Suppressor macrophage treated with lipopolysaccharide for 4 hours (primary cell): ENCODE measurements at places on chromosomes 3 and 15.

GRCh38 chr3:111981457-111981763, 2.6 kb downstream of the ABHD10 start:
- no peak for DNase-seq

- DNase-seq = no peak
Measured at GRCh38 chr15:36903922-36904556, 196.3 kb downstream of the MEIS2 start.

DNA sequence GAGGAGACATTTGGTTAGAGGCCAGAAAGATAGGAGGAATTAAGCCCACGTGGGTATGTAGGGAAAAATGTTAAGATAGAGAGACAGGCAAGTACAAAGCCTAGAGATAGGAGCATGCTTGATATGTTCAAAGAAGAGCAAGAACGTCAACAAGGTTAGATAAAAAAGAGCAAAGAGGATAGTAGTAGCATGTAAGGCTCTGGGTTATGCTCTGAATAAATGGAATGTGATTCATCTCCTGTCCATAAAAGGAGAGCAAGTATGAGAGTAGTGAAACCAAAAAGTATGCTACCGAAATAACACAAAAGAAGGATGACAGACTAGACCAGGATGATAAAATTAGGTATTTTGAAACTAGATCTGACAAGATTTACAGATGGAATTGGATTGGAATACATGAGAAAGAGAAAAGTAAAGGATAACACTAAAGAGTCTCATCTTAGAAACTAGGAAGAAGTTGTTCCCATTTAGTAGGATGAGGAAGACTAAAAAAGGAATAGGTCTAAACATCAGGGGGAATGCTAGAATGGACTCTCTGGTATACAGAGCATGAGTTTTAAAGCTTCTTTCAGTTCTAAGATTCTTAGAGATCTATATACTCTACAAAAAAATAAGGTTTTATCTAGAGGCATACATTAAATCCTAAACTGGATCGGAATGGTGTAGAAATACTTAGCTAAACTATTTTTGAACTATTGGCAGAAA, 59.1 kb downstream of the TRPM7 start:
- no peak for DNase-seq

DNA sequence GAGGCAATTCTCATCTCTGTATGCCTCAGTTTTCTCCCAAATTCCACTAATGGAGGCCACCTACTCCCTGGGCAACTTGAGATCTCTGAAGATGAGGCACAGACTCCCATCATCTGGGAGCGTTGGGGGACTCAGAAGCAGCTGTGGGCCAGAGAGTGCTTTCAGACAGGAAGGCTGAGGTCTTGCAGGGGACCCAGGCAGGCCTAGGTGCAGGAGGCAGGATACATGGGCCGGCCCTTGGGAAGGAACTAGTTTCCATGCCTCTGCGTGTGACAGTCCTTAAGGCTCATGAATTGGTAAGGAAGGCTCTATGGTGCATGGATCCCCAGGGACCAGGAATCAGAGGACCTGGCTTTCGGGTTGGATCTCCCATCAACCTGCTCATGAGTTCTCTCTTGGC, 14.5 kb downstream of the BMF start:
- no peak for DNase-seq

DNA sequence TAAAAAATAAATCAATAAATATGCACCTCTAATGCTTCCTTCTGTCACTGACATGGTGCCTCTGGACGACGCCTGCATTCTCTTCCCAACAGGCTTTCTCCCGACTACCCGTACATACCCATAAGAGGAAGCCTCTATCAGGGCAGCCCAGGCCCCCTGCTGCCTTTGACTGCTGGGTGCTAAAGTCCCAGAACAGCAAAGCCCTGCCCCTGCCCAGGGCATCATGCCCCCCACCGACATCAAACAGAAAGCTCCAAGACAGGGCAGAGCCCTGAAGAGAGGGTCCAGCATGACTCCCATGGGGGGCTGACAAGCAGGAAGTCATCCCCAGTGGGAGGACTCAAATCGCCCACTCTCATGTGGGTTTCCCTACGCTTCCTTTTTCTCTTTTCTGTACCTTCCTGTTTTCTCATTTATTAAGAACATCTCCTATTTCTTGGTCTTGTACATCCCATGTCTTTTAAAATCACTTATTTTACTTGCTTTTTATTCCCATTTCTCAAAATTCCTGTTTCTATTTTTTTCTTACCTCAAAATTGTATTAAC, 23.4 kb downstream of the XPC start:
- peak; percentile 33 for DNase-seq

GRCh38 chr3:61985020-61985419, 388.3 kb downstream of the FEZF2 start:
- DNase-seq = no peak
